ENCODE measurements at places on chromosomes 5 and 9.
A peak's percentile ranks its signal among the peaks of the same experiment; 100 is the strongest.

GRCh38 chr5:60230456-60230855 lies 336.9 kb upstream of the PDE4D start:
- DNase-seq: no peak

GRCh38 chr9:106892632-106893031 lies 29.7 kb downstream of the ZNF462 start:
- DNase-seq: no peak

- DNase-seq: no peak
Measured at GRCh38 chr9:35028341-35028740, 38.8 kb downstream of the DNAJB5 start.

DNA sequence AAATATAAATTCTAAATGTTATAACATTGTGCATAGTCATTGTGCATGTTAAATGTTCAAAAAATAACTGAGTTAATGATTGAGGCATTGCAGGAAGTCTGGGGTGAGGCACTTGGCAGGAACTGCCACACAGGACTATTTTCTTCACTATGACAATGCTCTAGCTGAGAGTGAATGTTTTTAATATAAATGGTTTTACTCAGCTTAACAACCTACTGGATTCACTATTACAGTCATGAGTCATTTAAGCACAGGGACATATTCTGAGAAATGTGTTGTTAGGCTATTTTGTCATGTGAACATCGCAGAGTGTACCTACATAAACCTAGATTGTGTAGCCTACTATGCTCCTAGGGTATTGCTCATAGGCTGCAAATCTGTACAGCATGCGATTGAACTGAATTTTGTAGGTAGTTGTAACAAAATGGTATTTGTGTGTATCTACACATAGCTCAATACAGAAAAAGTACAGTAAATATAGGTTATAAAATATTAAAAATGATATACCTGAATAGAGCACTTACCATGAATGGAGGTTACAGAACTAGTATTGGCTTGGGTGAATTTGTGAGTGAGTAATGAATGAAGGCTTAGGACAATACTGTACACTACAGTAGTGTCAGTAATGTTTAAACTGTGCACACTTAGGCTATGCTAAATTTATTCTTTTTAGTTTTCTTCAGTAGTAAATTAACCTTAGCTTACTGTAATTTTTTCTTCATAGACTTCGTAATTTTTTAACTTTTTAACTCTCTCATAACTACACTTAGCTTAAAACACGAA lies 346.1 kb upstream of the PTGER4 start:
- no peak for DNase-seq

- no peak for DNase-seq
Measured at GRCh38 chr5:32932241-32932935, 221.3 kb downstream of the NPR3 start.

- DNase-seq: no peak
Measured at GRCh38 chr5:169356181-169356580, 55.2 kb upstream of the SLIT3 start.

GRCh38 chr9:132061526-132061925 lies 18.1 kb downstream of the MED27 start:
- DNase-seq: no peak

GRCh38 chr5:105688227-105688792 lies 1982.4 kb downstream of the EFNA5 start:
- no peak for DNase-seq

- peak; percentile 8 for DNase-seq
Measured at GRCh38 chr9:4490705-4491625, 697 bp downstream of the SLC1A1 start.

DNA sequence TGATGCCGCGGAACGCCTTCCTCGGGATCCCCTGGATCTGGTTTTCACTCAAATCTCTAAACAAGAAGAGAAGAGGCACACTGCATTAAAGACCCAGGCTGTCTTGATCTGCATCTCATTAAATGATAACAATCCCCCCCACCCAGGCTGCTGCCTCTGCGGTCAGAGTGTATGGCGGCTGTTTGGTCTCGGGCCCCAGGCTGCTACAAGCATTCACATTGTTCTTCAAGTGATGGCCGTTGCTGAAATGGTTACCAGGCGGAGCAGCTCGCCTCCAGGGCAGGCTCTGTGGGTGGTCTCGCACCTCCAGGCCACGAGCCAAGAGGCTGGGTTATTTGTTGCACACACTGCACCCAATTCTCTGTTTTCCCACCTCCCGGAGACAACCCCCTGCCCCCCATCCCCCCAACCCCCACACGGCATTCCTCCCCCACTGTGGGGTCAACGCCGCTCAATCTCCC lies 304.1 kb upstream of the PANK3 start:
- no peak for DNase-seq

- no peak for DNase-seq
Measured at GRCh38 chr5:104569621-104570020, 1007.0 kb upstream of the NUDT12 start.

GRCh38 chr5:75524071-75524470 lies 12.4 kb downstream of the POLK start:
- no peak for DNase-seq

GRCh38 chr5:8094304-8094703 lies 225.4 kb downstream of the MTRR start:
- DNase-seq: no peak

DNA sequence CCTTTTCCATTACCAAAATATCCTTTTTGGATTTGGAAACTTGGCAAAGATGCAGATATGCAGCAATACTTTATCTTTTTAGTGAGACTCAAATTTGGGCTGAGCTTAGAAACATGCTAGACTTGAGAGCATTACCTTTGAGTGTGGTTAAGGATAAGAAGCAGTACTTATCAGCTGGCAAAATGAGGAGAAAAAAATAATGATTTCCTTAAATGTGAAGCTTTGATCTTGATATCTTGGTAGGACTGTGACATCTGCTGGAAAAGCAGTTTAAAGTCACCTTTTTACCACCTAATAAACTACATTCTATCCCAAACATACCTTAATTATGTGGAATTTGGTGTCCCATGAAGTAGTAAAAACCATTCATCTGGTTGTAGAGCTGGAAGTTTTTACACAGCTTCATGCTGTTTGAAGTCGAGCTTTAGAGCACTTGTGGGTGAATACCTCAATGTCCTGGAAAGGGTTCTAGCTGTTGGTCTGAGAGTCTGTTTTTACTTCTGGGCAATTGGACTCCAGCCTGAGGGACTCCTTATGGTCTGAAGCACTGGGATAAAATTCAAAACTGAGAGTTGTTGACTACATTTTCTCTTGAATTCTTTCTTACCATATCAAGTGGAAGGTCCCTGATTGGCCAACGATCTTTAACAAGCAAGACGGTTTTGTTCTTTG lies 53.4 kb downstream of the LRRC70 start:
- no peak for DNase-seq

DNA sequence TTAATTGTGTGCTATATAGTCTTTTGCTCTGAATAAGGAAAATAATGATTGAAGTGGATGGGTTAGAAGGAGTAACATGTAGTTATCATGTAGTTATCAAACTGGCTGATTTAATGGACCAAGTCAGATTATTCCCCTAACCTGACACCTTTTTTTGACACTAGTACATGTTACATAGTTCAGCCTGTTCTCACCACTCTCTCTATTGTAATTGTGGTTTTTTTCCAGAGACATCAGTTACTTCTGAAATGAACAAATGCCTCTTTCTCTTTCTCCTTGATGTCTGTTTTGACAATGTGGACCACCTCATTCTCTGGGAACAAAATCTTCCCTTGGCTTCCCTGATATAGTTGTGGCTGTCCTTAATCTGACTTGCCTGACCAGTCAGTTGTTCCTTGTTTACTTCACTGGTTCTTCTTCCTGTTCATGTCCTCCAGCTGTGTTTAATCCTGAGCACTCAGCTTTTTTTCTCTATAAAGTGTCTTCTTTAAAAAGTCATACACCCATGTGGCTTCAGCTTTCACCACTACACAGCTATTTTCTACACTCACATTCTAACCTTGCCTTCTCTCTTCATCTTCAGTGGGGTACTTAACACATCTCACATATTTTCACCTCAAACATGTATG lies 243.4 kb downstream of the ARRDC3 start:
- DNase-seq: no peak

- no peak for DNase-seq
Measured at GRCh38 chr9:91119142-91119541, 242.6 kb downstream of the AUH start.

DNA sequence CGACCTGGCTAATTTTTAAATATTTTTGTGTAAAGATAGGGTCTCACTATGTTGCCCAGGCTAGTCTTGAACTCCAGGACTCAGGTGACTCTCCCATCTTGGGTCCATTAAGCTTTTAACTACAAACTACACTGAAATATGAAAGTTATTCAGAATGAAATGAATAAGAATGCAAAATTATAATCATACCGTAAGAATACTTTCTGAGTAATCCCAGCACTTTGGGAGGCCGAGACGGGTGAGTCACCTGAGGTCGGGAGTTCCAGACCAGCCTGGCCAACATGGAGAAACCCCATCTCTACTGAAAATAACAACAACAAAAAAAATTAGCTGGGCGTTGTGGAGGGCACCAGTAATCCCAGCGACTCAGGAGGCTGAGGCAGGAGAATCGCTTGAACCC lies 1.1 kb upstream of the ORM1 start:
- peak; percentile 32 for DNase-seq

GRCh38 chr9:81150016-81150625 lies 539.2 kb downstream of the TLE1 start:
- DNase-seq: no peak

DNA sequence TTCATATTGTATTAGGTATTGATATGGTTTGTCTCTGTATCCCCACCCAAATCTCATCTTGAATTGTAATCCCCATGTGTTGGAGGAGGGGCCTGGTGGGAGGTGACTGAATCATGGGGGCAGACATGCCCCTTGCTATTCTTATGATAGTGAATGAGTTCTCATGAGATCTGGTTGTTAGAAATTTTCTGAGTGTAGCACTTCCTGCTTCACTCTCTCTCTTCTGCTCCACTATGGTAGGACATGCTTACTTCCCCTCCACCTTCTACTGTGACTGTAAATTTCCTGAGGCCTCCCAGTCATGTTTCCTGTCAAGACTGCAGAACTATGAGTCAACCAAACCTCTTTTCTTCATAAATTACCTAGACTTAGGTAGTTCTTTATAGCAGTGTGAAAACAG lies 187.4 kb upstream of the SLC24A2 start:
- DNase-seq: peak; percentile 18

- DNase-seq: no peak
Measured at GRCh38 chr5:52945040-52945439, 44.1 kb upstream of the ITGA2 start.

DNA sequence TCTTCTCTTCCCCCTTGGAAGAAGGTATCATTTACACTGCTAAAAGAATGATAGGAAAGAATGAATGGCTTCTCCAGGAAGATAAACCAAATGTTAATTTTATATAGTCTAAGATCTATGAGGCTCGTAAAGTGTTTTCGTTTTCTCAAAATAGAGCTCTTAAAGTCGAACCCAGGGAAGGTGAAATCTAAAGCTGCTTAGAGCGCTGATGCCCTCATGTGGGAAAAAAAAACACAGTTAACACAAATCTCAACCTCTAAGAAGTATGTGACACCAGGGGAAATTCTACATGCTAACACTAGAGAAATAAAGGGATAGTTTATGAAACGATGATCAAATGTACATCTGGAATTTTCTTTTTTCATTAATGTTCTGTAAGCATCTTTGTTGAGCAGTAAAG lies 257.9 kb downstream of the RASEF start:
- DNase-seq: no peak

GRCh38 chr9:5825223-5825622 lies 7.7 kb downstream of the ERMP1 start:
- no peak for DNase-seq

DNA sequence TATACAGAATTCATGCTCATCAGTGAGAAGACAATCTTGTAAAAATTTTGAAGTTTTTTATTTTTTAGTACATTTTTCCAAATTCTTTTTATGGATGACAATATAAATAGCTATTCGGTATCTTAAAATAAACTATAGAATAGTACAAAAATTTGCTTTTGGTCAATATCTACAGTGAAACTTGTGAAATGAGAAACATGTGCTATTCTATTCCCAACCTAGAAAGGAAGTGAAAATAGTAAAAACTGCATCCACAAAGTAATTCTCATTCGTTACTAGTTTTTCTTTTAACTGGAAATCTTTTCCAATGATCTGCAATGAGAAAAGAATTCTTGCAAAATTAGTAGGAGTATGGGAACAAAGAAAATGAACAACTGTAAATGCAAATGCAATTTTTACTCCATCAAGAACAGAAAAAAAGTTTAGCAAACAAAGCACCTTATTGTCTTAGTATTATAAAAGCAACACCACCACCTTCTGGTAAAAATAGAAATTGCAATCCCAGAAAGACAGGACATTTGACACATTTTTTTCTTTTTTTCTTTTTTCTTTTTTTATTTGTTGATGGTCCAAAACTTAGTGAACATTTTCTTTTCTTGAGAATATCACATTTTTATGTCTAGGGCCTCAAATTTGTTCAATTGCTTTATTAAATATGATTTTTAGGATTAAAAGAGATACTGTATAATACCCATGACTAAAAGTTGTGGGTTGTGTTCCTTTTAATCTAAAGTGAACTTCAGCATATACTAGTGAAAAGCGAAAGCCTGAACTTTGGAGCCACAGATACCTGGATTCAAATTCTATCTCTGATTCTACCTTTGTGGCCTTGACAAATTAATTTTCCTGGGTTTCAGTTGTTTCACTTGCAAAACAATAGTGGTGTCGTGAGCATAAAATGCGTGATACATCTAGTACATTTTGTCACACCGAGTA lies 72.3 kb downstream of the SLCO4C1 start:
- no peak for DNase-seq

DNA sequence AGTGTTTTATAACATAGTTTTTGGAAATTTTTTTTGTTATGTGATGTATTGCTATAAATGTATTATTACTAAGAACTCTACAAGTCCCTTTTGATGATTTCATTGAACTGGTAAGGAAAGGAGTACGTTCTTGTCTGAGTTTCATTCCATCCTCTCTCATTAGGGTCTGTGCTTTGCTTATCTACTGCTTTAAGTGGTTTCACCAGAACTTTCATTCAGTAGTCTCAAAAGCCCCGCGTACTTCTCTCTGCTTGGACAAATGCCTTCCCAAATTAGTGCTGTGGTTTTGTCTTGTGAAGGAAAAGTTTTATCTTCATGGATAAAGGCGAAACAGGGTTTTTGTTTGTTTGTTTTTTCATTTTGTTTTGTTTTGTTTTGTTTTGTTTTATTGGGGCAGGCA lies 469.8 kb upstream of the WWC1 start:
- DNase-seq: no peak

- DNase-seq: no peak
Measured at GRCh38 chr9:19378647-19379046, 1.4 kb downstream of the RPS6 start.
